Activated CD8-positive, alpha-beta memory T cell treated with anti-CD3 and anti-CD28 coated beads for 1 hour (primary cell): ENCODE measurements at places on chromosomes 5 and 9.

DNA sequence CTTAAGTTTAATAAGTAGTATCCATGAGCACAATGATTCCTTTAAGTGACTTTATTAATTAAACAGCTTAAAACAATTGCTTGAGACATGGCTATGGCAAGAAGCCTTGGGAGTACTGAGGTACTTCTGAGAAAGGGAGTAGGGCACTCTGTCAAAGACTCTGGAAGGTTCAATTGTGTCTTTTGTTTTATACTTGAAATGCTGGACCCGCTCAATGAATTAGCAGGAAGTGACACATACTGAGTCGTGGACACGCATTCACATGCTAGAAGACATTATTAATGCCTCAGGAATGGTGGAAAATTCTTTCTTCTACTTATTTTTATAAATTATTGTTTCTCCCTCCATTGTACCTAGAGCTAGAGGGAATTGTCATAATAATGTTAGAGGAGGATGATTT, 347.3 kb upstream of the ZNF608 start:
- DNase-seq, result no peak

DNA sequence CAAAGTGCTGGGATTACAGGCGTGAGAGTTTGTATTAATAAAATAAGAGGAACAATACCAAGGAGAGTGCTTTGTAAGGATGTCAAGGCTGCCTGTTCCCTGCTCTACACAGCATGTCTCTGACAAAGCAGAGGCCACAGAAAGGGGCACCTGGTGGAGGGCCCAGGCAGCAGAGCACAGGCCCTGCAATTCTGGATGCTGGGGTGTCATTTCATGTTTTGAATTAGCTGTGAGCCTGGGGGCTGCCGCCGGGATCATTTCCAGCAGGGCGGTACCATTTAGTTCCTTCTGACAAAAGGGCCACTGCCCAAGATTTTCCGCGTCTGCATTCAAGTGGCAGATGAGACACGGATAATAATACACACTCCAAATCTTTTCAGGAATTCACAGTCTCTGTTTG, 396.9 kb downstream of the GADD45G start:
- DNase-seq, result no peak

DNA sequence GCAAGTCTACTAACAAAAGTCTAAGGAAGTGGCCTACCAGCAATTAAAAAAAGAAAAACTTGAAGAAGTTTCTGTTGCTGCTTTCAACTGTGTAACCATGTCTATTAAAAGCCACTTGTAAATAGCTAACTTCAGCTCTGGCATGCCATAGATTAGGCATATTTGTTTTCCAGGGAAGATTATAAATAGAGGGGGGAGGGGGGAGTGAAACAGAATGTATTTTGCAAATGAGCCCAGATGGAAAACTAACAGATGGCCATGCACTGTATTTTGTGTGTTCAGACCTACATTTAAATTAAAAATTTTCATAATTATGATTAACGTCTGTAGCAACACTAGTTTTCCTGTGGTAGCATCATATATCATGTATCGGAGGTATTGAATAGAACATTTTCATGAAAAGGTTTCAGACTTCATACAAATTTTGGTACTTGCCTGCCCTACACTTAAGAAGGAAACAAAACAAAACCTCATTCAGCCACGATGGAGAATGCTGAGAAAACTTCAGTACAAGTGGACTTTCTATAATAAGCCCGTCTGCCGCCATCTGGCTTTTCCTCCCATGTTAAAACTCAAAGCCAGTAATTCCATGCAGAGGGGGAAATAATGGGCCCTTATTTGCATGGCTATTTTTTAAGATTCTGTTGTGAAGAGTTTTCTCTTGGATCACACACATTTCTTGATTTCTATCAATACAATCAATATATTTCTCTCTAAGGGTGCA, 220.4 kb upstream of the SMARCA2 start:
- DNase-seq, result no peak

DNA sequence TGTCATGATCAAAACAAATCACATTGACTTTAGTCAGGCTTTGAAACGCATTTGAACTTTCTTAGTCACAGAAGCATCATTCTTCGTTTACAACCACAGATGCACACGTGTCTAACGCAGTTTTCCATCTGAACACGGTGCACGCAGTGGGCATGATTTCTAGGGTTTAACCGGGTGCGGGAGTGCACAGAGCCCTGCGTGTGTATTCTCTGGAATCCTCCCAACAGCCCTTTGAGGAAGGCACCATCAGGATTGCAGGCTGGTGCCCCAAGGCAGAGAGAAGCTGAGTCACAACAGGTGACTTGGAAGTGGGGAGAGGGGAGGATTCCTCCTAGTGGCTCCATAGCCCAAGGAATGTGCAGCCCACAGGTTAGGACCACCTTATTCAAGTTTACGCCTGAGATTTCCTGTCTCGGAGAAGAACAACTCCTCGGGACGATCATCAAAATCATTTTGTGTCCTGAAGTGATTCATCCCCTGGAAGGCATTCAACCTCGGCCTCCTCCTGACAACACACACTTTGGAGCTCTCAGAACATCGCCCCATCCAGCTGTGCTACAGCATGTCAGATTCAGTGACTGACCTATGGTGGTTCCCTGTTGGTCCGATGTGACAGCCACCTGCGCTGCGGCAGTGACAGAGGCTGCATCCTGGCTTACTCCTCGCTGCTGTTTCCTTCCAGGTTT, 13.1 kb downstream of the ROPN1L start:
- no peak for DNase-seq

DNA sequence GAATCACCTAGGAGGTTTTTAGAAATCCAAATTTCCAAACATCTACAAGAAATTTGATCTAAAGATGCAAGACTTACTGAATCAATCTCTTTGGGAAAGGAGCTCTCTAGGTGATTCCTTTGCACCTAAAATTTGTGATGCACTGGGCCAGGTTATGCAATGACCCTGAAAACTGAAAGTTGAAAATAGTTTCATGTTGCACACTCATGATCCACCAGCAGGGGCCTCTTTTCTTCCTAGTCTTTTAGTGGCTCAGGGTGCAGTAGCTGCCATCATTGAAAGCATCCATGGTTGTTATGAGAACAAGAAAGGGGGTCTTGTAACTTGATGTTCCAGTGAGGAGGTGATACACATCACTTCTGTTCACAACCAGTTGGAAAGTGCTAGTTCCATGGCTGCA, 486.8 kb downstream of the PSAT1 start:
- no peak for DNase-seq

- no peak for DNase-seq
These were observed 5.5 kb upstream of the ESM1 start for GRCh38 chr5:54990841-54991258.

GRCh38 chr9:38328765-38329164, 63.7 kb upstream of the ALDH1B1 start:
- no peak for DNase-seq

- peak; percentile 31 for DNase-seq
These were observed 9.9 kb upstream of the NINJ1 start for GRCh38 chr9:93143830-93144530.

- no peak for DNase-seq
These were observed 17.3 kb downstream of the FGD3 start for GRCh38 chr9:92964607-92965060.

GRCh38 chr9:89963280-89963679, 358.5 kb downstream of the GADD45G start:
- DNase-seq, result no peak

- DNase-seq, result no peak
These were observed 26.0 kb downstream of the SLC31A2 start for GRCh38 chr9:113176803-113177202.

GRCh38 chr5:148687427-148687826, 33.1 kb upstream of the HTR4 start:
- no peak for DNase-seq

DNA sequence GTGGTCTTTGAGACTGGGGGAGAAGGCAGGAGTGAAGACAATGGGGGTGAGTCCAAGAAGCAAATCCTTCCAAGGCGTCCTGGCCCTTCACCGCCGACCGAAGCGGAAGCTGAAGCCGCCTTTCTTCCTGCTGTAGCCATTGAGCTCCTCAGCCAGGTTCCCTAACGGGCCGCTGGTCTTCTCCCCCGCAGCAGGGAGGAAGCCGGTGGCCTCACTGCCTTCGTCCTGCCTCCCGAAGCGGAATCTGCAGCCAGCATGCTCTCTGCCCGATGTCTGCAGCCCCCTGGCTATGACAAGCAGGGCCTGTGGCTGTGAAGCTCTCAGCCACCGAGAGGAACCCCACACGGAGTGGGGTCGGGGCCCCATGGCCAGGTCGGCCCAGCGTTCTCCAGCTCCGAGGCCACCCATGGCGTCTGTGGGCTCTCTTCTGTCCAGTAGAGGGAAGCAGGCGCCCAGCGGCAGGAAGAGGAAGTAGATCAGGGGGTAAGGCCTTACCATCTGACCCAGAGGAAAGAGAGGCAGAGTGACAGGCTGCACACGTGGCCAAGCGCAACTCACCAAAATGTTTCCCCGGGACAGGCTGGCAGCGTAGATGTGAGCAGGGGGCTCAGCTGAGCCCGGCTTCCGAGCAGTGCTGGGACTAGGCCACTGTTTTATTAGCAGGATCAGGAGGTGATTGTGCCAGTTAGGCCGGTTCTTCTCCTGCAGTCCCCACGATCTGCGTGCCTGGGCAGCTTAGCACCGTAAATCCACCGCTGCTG, 3.1 kb downstream of the QRFP start:
- DNase-seq, result no peak

DNA sequence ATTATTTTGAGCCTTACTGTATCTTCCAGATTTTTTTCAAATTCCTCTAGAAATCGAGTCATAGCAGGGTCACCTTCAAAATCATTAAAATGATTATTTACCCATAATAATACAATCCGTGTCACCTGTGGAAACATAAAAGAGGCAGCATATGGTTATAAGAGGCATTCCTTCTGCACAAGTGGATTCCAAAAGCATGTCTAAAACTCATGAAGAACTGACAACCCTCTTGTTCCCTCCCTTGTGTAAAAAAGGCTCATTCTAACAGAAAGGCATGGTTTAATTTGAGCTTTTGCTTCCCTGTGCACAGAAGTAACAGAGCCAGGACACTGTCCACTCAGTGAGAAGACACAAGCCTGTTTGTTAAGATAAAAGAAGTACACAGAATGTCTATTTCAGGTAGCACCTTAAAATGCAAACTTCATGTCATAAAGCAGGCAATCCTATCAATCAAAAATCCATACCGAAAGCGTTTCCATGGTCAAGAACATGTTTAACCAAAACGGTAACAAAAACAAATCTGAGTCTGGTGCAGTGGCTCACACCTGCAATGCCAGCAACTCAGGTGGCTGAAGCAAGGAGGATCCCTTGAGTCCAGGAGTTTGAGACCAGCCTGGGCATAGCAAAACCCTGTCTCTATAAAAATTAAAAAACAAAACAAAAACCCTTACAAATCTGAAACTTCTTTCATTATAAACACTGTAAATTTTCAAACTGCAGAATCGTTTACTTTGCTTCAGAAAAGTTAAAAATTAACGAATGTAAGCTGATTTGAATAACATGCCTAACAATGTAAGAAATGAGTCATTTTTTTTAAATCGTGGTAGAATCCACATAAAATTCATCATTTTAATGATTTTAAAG, 139.3 kb downstream of the RAPGEF6 start:
- no peak for DNase-seq

DNA sequence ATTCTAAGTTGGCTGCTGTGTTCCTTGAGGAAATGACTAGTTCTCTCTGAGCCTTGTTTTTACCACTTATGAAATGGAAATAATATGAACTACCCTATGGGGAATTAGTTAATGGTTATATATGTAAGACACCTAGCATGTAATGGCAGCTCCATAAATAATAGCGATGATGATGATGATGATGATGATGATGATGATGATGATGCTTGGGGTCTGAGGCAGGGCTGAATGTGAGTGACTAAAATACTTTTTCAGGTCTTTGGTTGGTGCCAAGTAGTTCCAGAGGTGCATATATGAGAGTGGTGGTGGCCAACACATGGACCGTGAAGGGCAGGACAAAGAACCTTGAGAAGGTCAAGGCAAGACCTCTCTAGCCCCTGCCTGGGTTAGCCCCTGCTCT, 123.3 kb upstream of the PANK3 start:
- DNase-seq, result no peak

GRCh38 chr9:133711428-133712220, 26.5 kb downstream of the SARDH start:
- no peak for DNase-seq
